ENCODE measurements at places on chromosomes 1 and 21. TPM values are rescaled to one million over a fixed set of nuclear protein-coding genes. Genes with fewer than 3 reads are reported as not detected.
A peak's percentile ranks its signal among the peaks of the same experiment; 100 is the strongest.

- DNase-seq, result peak; percentile 72
These were observed 28.3 kb upstream of the BTG2 start for GRCh38 chr1:203276916-203277545.

- no peak for DNase-seq
These were observed 55.4 kb downstream of the FRRS1 start for GRCh38 chr1:99710994-99711393.

PDE9A gene
- 2.8 TPM for total RNA-seq

- DNase-seq, result no peak
These were observed 77.4 kb downstream of the DISP1 start for GRCh38 chr1:222892137-222892769.

CFHR5 gene
- not detected for total RNA-seq

DNA sequence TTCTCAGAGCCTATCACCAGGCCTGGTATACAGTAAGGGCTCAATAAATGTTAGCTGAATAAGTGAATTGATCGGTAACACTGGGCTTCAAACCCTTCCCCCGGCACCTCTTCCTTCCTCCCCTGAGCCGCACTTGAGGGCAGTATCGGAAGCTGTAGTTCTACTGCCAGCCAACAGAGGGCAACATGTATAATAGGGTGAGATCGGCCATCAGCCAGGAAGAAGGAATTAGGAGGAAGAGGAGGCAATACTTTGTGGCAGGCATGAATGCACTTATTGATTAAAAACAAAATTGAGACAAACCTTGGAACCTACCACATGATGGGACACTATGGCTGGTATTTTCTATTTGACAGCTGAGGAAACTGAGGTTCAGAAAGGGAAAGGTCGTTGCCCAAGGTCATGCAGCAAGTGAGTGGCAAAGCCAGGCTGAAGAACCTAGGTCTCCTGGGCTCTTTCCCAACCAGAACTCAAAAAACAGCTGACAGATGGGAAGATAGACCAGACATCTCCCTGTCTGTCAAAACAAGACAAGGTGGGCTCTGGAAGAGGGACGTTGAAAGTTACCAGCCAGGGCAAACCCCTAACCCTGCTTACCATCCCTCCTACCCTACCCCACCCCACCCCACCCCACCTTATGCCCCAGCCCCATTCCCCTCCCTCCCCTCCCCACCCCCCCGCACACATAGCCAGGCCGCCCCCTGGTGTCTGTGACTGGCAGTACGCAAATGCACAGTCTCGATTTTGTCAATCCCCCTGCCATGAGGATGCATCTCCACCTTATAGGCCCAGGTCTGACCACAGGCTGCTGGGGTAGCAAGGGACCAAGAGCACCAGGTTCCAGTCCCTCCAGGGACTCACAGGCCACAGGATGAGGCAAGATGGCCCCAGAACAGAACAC is 107.3 kb upstream of the RUNX3 start:
- DNase-seq, result no peak

DNA sequence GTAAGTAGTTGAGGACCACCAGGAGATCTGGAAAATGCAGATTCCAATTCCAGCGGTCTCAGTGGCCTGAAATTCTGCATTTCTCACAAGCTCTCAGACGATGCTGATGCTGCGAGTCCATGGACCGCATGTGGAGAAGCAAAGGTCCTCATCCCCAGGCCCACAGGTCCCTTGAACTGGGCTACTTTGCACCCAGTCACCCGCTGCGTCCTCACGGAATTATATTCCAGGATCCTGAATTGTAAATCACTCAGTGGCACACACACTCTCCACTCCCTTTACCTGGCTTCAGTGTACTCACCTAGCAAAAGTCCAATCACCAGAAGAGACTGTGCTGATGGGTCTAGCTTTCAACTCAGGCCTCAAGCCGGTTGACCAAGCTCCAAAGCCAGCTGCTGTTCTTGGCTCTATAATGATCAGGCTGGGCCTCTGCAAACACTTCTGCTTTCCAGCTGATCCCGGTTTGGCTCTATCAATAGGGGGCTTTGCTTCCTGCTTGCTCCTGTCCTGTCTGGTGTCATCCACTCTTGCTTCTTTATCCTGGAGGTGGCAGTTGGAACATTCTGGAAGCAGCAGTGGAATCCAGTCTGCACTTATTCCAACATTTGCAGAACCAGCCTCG is 904 bp upstream of the RPL22 start:
- no peak for DNase-seq

DNA sequence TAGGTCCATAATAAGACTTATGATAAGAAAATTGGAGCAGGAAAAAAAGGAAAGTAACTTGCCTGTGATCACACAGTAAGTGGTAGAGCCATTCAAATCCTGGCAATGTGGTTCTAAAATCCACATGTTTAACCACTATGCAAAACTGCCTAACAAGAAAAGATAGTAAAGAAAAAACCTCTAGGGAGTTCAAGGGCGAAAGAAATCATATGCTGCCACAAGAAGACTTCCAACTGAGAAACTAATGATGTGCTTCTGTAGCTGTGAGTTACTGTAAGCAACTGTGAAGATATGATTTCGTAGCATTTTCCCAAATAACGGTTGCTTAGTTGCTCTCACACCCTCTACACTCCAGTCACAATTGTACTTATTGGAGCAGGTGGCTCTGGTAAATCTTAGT is 20.9 kb upstream of the LYPLAL1 start:
- DNase-seq, result no peak

- no peak for DNase-seq
These were observed 30.6 kb upstream of the C1orf185 start for GRCh38 chr1:51071291-51072042.
